ENCODE measurements at places on chromosomes 2 and 18.

DNA sequence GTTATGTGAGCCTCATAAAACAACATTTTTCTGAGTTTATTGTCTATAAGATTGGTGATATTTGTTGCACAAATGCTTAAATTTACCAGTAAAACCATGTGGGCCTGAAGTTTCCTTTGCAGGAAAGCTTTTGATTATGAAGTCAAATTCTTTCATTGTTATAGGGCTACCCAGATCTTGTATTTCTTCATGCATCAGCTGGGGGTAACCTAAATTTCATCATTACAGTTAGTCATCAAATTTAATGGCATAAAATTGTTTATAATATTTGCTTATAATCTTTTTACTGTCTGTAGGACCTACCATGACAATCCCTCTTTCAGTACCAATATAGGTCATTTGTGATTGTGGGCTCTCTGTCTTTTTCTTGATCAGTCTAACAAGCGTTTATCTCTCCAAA, 47.8 kb downstream of the SMAD2 start:
- DNase-seq, result no peak

GRCh38 chr2:127805491-127805890, 5.5 kb downstream of the WDR33 start:
- no peak for DNase-seq

GRCh38 chr18:44680273-44681075, at the start of gene SETBP1:
SETBP1 (plus strand) TSS chr18:44680888; CDS start chr18:44701347, 20,459 bp downstream.
- DNase-seq, result peak; percentile 26

DNA sequence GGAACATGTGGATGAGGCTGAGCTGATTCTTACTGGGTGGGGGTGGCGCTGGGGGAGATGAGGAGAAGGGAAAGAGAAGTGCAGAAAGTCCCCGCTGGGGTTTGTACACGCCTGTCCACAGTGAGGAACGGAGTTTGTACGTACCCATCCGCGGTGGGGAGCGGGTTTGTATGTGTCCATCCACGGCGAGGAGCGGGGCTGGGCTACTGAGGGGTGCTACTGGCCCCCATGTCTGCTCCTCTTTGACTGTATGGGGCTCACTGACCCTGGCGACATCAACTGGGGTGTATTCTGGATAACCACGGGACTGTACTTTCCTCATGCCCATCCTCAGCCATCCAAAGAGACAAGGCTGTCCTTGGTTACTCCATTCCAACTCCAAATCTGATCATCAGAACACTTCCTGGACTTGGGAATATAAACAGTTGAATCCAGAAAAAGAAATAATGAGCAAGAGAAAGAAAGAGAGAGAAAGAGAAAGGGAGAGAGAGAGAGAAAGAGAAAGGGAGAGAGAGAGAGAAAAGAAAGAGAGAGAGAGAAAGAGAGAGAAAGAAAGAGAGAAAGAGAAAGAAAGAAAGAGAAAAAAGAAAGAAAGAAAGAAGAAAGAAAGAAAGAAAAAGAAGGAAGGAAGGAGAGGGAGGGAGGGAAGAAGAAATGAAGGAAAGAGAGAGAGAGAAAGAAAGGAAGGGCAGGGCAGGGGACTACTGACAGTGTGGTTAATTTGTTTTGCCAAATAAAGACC, 21.0 kb downstream of the MAL start:
- no peak for DNase-seq

GRCh38 chr2:175152242-175152641, 15.8 kb downstream of the ATF2 start:
- DNase-seq, result no peak

DNA sequence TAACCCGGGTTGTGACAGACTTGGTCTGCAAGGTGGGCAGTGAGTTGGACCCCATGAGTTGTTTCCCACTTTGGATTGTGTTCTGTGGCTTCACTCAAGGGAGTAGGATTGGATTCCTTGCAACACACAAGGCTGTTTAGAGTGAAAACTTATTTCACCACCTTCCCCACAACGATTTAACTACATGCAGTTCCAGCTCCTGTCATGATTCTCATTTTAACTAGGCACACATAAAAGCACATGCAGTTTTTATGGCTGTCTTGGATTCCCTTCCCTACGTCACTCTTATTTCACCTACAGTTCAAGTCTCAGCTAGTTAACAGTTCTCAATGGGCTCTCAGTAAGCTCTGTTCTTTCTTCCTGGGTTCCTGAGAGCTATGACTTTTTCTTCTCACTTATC, 15.9 kb downstream of the EFEMP1 start:
- no peak for DNase-seq

DNA sequence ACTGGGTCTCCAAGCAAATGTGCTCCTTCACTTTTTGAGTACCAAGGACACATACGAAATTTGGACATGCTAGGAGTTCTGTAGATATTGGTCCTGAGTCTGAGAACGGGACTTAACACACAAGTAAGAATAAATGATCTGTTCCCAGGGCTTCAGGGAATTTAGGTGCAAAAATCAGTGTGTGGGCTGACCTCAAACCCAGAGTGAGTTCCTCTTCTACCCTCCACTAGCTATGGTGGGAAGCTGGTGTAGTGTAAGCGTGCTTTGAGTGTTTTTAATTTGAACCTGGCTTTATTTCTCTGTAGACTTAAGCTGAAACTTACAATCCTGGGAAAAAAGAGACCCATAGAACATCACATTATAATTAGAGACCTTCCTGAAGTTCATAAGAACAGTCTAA, 50.5 kb downstream of the MYO3B start:
- no peak for DNase-seq

GRCh38 chr18:77250926-77251729, 1.5 kb downstream of the GALR1 start:
- DNase-seq, result no peak

GRCh38 chr2:40458271-40458794, 6.4 kb upstream of the SLC8A1 start:
- no peak for DNase-seq

GRCh38 chr2:160499865-160500264, 6.3 kb upstream of the RBMS1 start:
- DNase-seq, result no peak

GRCh38 chr2:213238753-213239495, 45.3 kb upstream of the SPAG16 start:
- DNase-seq, result no peak

DNA sequence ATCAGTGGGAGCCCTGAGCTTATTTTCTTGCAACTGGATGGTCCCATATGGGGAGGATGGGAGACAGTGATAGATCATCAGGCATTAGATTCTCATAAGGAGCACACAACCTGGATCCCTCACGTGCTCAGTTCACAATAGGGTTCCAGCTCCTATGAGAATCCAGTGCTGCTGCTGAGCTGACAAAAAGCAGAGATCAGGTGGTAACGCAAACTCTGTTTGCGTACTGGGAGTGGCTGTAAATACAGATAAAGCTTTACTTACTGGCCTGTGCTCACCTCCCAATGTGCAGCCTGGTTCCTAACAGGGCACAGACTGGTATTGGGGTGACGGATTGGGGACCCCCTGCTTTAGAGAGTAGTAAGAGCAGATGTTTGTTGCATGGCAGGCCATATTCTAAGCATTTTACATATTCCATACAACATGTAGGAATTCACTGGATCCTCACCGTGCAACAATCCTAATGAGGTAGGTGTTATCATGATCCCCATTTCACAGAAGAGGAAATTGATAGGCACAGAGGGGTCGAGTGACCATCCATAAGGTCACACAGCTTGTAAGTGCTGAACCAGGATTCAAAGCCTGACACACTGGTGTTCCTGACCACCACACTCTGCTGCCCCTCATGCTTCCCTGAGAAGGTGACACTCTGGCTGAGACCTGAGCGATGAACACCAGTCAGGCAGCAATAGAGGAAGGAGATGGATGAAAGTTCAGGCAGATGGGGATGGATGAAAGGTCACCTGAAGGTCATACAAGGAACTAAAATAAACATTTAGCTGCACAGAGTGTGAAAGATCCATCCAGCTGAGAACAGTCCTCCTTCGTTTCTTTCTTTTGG, 15.7 kb upstream of the MAT2A start:
- no peak for DNase-seq

DNA sequence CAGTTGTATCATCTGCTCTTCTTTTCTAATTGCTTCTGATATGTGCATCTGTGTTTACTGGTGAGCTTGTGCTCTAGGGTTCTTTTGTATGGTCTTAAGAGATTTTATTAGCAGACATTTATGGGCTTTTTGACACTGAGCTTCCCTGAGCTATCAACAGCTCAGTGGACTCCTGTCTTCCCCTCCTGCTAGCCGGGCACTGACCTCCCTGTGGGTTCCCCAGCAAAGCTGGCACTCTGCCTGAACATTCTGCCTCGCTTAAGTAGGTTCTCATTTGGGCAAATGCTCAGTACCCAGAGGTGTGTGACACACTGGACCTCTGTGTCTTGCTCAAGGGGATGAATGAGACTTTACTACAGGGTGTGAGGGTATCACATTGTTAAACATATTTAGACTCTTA, 15.8 kb downstream of the TRAF3IP1 start:
- DNase-seq, result no peak

GRCh38 chr2:130378898-130379214, 23.0 kb downstream of the PTPN18 start:
- DNase-seq, result no peak

DNA sequence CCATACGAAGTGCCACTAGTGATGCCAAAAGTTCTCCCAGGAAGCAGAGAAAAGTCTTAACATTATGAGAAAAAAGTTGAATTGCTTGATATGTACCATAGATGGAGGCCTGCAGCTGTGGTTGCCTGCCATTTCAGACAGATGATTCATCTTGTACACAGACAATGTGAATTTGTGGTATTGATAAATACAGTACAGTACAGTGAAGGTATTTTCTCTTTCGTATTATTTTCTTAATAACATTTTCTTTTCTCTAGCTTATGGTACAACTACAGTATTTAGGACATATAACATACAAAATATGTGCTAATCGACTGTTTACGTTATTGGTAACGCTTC, 33.6 kb upstream of the VWC2L start:
- DNase-seq, result no peak

GRCh38 chr18:73153271-73153670, 285.5 kb upstream of the NETO1 start:
- DNase-seq, result no peak

- no peak for DNase-seq
Measured at GRCh38 chr2:41872646-41873045, 175.2 kb upstream of the PKDCC start.

DNA sequence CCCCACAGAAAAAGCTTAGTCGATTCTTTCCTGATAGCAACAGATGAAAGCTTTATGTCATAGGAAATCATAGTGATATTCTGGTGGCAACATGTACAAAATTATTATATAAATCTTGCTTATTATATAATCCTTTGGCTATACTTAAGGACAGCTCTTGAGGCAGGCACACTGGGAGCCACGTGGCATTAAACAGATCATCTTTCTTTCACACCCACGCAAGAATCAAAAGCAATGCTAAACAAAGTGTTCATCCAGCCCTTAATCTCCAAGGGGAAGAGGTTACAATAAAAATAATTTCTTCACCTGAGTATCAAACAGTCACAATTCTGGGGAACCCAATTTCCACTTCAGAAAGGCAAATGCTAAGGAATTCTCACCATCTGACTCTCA, 57.8 kb downstream of the CYB5A start:
- no peak for DNase-seq

GRCh38 chr2:70745276-70745825, 22.6 kb downstream of the ADD2 start:
- DNase-seq, result no peak

- no peak for DNase-seq
Measured at GRCh38 chr2:168156661-168157060, 90.7 kb downstream of the STK39 start.

DNA sequence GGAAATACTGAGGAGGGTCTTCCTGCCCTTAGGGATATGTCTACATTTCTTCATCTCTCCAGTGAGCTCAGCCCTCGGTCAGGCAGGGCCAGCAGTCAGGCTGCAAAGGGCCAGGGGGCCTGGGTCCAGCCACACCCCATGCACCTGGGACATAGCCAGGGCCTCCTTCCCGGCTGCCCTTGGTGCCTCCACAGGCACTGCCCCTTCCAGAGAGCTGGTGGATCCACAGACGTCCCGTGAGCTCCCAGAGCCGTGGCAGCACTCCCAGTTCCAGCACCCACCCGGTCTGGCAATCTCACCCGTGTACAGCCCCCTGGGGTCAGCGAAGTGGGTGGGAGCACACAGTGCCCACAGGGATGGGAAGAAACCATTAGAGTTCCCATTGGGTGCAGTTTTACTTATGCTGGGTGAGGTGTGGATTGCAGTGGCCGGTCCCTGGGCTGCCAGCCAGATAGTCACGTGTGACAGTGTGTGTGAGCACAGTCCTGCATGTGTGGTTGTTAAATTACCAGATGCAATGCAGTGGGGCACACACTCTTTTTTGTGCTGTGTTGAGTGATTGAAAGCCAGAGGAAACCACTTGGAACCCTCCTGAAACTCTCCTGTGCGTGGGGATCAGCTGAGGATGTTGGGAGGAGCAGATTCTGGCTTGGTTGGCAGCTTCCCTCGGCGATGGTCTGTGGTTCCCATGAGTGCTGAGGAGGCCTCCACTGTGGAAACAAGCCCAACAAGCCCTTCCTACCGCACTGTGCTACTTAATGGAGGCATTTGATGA, 131.0 kb downstream of the SNTG2 start:
- no peak for DNase-seq

- DNase-seq, result no peak
Measured at GRCh38 chr18:48790226-48790863, 160.4 kb downstream of the SMAD7 start.

- DNase-seq, result no peak
Measured at GRCh38 chr2:150043172-150043500, 444.3 kb downstream of the RND3 start.

DNA sequence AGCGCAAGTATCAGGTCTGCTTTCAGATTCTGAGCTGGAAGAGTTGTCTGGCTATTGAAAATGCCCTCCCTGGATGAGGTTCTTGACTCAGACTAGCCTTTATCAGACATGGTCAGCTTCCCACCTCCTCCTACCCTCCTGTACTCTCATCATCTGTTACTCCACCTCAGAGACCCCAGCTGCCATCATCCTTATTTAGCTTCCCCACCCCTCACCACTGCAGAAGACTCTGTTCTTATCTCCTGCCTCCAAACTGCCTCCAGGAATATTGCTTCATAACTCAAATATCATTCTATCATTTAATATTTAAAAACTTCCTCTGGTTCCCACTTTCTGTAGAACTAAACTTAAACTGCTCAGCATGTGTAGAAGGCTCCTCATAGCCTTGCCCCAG, 31.1 kb upstream of the PPP3R1 start:
- no peak for DNase-seq

DNA sequence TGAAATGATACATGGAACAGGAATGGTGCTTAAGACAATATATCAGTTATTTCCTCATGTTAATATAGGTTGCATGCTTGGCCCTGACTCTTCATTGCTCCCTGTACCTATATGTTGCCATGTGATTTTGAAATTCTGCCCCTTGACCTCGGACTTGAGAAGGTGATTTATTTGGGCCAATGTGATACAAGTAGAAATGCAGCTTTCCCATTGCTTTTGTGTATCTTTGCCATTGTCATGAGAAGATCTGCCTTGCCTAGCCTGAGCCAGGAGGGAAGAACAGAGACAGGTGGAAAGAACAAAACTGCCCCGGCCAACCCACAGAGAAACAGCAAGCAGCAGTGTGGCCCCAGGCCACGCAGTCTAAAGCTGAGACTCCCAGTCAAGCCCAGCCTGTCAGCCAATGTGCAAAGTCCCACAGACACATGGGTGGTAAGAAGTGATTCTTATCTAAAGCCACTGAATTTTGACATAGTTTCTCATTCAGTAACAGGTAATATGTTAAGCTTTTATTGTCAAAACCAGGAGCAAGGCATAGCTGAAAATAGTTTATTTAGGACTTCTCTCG, 245.7 kb upstream of the RND3 start:
- DNase-seq, result no peak
